ENCODE measurements at places on chromosomes 13 and 19.
A peak's percentile ranks its signal among the peaks of the same experiment; 100 is the strongest.

DNA sequence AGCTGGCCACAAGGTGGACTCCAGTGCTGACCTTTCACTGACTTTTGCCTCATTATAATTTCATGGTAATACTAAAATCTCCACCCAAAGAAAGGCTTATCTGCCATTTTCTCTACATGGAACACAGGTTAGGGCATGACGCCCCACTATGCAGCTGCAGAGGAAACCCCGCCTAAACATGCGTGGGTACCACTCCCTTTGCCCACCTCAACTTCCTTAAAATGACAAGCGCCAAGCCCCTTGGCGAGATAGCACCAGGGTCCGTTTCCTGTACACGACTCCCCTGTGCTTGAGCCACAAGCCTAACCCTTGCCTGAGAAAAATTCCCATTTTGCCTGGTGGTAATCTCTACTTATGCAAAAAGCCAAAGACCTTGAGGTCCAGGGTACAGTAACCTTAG is 36.0 kb upstream of the PABPC3 start:
- DNase-seq: no peak

DNA sequence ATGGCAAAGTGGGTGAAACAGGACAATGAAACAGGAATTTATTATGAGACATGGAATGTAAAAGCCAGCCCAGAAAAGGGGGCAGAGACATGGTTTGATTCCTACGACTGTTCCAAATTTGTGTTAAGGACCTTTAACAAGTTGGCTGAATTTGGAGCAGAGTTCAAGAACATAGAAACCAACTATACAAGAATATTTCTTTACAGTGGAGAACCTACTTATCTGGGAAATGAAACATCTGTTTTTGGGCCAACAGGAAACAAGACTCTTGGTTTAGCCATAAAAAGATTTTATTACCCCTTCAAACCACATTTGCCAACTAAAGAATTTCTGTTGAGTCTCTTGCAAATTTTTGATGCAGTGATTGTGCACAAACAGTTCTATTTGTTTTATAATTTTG is 8.6 kb downstream of the CLN5 start:
- no peak for DNase-seq

DNA sequence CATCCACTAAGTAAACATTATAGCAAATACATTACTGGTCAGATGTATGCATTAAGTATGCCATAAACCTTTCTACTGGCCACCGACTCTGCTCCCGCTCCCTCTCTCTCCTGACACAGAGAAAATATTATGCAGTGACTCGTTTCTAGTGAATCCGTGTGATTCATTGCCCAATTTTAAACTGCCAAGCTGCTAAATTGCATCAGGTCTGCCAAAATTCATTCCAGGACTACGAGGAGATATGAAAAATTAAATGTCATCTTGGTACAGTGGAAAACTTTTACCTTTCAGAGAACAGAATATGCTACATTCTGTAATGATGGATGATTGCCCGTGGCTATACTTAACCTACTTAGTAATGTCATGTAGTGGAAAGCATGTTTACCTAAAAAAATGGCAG is 368.8 kb upstream of the TSHZ3 start:
- no peak for DNase-seq

DNA sequence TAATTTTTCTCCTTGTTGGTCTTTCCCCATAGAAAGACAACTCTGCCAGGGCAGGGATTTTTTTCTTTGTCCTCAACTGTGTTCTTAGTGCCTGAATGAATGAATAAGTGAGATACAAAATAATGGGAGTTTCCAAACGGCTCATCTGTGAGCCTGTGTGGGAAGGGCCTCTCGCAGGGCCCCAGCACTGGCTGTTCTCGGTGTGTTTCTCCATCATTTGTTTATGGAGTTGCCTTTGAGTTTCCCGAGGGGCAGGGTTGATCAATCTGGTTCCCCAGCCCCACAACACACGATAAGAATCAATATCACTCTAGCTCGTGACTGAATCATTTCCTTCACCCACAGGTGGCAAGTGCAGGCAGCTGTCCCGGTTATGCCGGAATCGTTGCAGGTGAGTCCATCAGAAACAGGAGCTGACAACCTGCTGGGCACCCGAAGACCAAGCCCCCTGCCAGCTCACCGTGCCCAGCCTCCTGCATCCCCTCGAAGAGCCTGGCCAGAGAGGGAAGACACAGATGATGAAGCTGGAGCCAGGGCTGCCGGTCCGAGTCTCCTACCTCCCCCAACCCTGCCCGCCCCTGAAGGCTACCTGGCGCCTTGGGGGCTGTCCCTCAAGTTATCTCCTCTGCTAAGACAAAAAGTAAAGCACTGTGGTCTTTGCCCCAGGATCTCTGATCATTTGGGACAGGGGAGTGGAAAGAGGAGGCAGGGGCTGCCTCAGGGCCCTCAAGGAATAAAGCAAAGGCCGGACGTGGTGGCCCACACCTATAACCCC is 14.9 kb downstream of the FXYD5 start:
- DNase-seq: no peak

DNA sequence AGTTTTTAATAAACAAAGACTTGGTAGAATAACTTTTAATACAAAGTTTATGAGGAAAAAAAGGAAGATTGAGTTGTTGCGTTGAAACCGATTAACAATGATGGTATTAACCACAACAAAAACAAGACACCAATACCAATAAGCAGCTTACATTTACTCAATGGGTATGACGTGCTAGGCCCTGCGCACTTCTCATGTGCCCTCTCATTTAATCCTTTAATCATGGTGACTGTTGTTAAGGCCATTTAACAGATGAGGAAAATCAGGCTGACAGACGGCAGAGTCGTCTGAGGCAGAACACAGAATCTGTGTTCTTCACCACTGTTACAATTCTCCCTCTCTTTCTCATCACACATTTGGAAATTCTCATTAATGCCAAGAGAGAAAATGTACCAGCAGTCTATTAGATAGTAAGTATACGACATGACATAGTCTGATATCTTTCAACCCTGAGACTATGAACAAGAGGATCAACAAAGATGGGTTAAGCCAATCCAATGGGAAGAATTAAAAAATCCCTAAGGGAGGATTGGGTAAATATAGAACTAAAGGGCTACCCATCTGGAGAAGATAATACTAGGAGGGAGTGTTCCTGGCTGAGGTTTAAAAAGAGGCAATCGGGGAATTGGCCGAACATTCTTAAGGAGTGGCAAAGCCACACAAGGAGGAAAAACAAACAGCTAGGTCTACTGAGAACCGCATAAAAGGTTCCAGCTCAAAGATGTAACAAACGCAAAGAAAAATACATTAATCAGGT is 54.0 kb downstream of the DOCK9 start:
- no peak for DNase-seq

GRCh38 chr19:48491793-48492123 is 19.9 kb downstream of the LMTK3 start:
- no peak for DNase-seq

GRCh38 chr19:42396381-42397262 is 6.5 kb upstream of the CNFN start:
- DNase-seq: peak; percentile 94

DNA sequence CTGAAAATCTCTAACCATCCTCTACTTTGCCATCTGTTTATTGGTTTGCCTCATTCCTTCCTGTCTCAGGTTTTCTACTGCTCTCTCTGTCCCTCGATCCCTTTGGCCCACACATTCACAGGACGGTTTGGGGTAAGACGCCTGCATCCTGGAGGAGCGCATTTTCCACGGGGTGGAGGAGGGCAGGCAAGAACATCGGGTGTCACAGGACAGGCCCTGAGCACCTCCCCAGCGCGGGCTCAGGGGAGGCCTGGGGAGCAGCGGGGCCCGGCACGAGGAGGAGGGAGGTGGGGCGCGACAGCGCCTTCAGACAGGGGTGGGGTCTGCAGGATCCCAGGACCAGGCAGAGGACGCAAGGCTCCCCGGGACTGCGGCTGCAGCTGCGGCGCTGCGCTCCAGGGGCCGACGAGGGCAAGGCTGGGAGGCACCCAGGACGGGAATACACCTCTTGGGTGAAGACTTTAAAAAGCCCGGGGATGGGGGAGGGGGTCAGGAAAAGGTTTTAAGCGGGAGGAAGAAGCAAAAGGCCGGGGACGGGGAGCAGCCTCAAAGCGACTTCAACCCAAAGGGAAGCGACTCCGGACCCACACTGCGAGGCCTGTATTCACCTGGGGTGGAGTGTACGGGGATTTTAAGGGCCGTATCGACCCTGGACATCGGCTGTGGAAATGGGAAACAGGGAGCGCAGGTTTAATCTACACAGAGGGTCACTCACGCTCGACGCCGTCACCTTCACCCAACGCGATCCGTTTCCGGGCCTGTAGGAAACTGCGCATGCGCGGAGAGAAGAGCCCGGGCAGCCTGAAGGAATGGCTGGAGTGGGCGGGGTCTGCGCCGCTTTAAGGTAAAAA is at the start of gene ZNF415:
Gene ZNF415, minus strand, starts transcription at position 770 of the 851 bp plus-strand sequence. CDS start 10,234 bp downstream, outside the sequence.
- peak; percentile 21 for DNase-seq

GRCh38 chr19:51123802-51124201 is 904 bp upstream of the SIGLEC9 start:
- DNase-seq: no peak

- no peak for DNase-seq
Observed at GRCh38 chr19:43798546-43799409, 3.5 kb downstream of the LYPD5 start.

DNA sequence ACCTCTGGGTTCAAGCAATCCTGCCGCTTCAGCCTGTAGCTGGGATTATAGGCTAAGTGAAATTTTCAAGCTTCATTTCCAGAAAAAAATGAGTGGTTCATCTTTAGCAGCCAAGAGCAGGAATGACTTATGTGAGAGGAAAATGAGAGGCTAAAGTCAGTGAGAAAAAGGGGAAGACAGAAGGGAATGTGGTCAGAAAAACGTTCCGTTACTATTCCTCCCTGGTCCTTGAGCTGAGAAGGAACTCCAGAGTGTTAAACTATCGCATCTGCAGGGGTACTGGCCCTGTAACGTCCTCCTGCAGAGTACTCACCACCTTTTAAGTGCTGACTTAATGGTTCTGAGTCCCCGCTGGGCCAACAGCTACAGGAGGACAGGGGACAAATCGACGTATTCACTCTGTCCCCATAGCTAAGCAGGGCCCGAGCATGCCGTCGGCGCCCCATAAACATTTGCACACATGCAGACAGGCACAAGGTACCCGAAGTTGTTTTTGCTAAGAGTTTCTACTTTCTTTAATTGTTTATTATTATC is 88.1 kb downstream of the FLT1 start:
- DNase-seq: no peak

GRCh38 chr19:35033067-35034004 is 3.1 kb downstream of the SCN1B start:
- no peak for DNase-seq

- DNase-seq: no peak
Observed at GRCh38 chr19:21468791-21469190, 36.6 kb upstream of the ZNF429 start.

DNA sequence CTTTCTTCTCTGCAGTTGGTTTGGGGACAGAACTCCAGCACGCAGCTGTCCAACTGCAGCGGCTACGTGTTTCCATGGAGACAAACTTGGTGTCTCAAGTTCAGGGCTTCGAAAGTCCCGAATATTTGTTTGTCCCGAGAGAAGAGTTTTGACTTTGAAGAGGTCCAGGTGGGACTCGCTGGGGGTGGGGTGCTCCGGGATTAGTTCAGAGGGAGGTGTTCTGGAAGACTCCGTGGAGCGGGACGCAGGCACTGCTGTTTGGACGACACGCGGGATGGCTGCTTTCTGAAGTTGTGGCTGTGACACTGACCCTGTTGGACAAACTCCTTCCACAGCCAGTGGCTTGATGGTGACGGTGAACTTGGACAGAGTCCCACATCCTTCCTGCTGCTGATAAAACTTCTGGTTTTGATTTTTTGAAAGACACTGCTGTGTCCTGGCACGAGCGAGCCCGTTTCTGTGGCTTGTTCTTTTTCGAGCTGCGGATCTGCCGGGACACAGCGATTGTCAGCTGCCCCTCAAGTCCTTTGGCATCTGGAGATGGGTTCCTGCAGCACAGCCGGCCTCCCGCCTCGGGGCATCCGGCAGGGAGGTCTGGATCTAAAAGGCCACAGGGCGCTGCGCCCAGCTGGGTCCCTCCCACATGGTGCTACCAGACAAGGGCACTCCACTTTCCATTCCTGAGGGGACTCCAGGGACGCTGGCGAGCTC is 15.9 kb upstream of the RANBP3 start:
- no peak for DNase-seq

- no peak for DNase-seq
Observed at GRCh38 chr13:23903906-23904280, 6.6 kb upstream of the C1QTNF9B start.

GRCh38 chr13:106100171-106100919 is 435.1 kb downstream of the EFNB2 start:
- no peak for DNase-seq

- DNase-seq: no peak
Observed at GRCh38 chr19:31527443-31527842, 178.2 kb upstream of the TSHZ3 start.
